Stimulated activated CD4-positive, alpha-beta T cell treated with anti-CD3 and anti-CD28 coated beads, Interleukin-15, amount 100 ng/mL, for 1 hour (primary cell): ENCODE measurements at places on chromosomes 3 and 15.

DNA sequence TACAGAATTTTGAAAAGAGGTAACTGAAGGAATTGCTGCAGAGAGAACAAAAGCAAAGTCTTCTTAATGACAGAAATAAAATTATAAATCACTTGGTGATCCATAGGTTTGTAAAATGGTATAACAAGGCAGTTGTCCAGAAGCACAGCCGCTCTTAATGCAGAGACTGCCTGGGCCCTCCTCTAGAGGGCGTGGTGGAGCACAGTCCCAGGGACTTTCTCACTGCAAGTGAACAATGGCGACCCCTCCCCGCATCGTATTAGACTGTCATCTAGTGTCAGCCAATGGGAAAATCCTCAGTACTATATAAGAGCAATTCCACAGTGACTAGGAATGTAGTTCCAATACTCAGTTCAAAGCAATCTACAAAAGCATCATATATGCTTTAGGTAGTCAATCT is 26.4 kb upstream of the ZBED2 start:
- DNase-seq = no peak

DNA sequence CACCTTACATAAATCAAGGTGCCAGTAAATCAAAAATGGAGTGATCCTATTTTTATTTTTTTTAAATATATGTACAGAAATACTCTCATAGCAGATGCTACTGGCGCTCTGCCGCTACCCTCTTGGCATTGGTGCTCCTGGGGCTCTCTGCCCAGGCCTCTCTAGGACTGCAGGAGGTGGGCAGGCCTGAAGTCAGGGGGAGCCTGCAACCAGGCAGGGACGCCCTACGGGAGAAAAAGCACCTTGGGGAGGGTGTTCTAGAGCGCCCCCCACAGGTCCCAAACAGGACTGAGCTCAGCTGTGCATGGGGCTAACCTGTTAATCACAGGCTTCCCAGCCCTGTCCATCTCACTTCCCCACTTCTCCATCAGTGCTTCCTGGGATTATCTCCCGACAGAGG is 192.5 kb downstream of the SHQ1 start:
- DNase-seq = no peak

DNA sequence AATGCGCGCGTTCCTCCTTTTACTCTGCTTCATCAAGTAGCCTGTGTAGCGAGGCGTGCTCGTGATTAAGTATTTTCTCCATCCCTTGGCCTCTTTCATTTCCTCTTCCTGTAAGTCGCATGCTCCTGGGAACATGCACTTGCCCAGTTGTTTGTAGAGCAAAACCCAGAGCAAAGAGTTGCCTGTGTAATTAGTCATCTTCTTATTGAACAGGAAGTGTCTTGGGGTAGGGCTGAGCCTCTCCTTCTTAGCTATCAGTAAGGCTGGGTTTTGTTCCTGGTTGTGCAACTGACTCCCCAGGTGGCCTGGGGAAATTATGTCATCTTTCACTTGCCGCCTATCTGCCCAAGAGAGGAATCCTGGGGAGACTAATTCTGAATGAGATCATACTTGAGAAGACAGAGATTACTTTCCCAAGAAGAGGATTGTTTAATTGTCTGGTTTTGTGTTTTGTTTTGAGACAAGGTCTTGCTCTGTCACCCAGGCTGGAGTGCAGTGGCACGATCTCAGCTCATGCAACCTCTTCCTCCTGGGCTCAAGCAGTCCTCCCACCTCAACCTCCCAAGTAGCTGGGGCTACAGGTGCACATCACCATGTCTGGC is 14.9 kb downstream of the LIPH start:
- no peak for DNase-seq

DNA sequence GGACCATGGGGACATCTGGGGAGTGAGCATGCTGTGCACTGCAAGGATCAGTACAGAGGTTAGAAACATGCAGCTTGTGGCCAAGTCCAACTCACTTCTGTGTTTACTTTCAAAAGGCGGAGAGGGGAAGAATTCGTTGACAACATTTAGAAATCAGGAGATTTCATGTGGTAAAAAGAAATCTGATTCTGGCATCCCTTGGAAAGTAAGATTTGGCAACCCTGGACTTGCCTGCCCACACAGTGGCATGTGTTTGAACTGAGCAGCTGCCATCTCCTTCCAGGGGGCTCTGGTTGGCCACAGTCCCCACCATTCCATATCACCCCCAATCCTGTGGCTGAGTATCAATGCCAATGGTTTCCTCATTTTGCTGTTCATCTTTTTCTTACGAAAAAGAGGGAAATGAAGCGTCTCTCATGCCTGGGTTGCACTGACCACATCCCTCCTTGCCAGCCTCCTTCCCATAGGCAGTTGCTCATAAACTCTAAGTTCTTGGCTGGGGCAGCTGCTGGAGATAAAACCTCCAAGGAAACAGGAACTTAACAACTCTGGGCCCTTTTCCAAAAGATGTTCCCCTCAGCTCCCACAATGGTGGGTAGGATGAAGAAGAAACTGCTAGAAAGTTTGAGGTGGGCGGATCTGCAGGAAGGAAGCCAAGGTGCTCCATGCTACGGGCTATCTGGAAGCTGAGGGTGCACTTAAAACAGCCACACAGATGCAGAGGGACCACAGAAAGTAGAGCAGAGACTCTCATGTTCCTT is 29.2 kb downstream of the SLC6A11 start:
- no peak for DNase-seq

DNA sequence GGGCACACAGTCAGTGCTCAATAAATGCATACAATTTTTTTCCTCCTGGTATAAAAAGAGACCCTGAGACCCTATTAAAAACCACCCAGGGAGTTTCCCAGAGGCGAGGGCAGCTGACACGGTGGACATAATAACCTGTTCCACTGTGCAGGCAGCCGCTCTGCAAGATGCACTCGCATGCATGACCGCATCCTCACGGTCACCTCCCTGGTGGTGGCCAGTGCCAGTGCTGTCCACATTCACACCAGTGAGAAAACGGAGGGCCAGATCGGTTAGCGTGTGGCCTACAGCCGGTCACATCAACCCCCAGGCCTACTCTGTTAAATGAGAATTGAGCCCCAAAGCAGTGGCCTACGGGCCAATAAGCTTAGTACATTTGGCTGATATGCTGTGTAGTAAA is 24.8 kb downstream of the SH3BP5 start:
- DNase-seq = no peak

DNA sequence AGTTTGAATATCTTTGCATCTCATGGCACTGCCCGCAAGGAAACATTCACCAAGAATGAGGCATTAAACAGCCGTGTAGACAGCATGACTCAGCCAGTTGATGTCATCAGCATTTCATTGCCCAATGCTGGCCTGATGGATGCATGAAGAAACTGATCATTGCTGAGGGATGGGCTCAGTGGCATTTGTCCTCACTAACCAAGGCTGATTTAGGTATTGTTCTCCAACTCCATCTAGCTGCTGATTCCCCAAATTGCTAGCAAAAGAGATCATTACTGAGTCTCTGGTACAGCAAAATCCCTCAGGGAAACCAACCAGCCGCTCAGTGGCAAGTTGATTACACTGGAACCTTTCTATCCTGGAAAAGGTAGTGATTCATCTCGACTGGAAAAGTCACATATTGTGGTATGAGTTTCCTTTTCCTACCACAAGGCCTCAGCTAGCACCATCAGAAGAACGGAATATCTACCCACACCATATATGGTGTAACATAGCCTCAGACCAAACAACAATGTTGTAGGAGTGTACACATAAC is 186.5 kb upstream of the GAP43 start:
- no peak for DNase-seq

DNA sequence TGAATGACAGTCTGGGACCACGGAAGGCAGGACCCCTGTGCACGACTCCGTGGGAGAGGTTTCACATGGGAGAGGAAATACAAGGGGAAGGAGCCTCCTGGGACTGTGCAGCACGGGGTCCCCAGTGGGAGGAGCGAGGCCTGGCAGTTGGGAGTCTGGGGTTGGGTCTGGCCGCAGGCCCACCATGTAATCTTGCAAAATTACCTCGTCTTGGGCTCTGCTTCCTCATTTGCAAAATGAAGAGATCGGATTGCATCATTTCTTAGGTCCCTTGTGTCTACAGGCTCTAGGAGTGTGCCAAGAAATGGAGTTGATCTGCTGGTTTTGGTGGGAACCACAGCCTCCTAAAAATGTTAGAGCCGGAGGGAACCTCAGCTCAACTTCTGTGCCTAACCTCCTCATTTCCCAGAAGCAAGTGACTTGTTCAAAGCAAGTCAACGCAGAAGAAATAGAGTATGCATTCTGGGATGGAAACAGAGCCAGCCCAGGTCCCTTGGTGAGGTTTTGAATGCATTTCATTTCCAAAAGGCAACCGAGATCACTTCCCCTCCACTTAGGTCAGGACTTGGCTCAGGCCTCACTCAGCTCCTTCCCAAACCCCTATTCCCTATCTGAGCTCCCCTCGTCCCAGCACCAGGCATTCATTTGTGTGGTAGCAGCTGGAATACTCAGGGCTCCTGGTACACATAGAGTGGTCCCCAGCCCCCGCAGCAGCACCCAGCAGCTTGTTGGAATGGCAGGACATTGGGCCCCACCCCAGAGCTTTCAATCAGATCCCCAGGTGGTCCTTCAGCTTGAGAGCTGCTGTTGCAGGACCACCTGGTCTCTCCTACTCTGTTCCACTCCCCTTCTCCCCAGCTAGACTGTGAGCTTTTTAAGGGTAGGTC is 267.7 kb downstream of the XXYLT1 start:
- DNase-seq = no peak
